Cardiac septum (tissue), 1 donor: ENCODE measurements at places on chromosomes 6 and 20.

GRCh38 chr6:73062837-73063236, 162.5 kb downstream of the KHDC1L start:
- no peak for DNase-seq

DNA sequence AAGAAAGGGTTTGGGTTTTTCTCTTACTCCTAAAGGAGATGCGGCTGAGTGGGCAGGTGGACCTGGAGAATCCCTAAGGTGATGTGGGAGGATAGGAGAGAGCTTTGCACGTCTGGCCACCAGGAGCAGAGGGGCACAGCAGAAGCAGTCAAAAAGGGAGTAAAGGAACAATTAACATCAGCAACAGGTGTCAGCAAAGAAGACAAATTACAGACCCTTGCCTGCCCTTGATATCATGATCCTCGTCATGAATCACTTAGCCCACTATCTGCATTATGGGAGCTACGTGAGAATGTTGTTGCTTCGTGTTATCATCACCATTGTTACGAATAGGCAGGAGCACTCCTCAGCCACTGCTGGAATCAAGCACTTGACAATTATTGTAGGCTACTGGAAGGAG, 25.5 kb upstream of the ARG1 start:
- no peak for DNase-seq

DNA sequence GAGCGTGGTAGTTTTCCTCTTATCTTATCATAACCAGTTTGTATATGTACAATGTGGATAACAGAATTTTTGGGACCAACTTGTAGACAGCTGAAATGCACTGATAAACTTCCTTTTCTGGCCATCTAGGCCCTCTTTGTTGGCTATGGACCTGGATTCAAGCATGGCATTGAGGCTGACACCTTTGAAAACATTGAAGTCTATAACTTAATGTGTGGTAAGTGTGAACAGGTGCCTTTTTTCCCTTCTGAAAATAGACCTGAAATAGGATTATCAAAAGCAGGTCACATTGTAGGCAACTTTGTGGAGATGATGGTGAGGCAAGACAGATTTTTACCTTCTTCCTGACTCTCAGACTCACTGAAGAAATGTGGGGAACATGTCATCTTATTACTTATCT, 67.8 kb downstream of the ENPP1 start:
- DNase-seq, result no peak

DNA sequence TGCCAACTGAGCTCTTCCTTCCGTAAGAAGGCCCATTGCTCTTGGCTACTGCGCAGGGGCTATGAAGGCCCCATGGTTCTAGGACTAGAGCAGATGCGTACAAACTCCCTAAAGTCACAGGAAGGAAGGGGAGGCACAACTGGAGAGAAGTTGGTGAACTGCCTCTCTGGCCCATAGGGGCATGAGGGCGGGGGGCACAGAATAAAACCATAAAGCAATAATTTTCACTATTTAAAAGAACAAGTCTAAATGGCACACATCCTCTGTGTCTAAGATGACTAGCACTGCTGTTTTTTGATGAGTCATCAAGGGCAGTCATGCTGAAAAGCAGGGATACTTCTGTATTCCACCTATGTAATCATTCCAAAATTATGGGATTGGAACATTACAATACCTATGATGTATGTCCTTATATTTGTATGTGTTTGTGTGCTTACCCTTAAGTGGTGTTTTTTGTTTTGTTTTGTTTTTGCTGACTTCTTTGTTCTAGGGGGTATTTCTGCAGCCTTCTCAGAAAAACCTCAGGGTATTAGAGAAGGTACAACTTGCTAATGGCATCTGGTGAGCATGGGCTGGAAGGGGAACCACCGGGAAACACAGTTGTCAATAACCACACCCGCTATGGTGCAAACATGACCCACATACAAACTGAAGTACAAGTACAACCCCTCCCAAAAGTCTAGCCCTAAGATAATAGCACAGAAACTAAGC, 36.9 kb downstream of the B4GALT5 start:
- DNase-seq, result no peak

GRCh38 chr20:61634376-61635145, 382.5 kb downstream of the CDH4 start:
- no peak for DNase-seq

GRCh38 chr6:131216246-131216645, 81.0 kb downstream of the AKAP7 start:
- DNase-seq, result no peak

DNA sequence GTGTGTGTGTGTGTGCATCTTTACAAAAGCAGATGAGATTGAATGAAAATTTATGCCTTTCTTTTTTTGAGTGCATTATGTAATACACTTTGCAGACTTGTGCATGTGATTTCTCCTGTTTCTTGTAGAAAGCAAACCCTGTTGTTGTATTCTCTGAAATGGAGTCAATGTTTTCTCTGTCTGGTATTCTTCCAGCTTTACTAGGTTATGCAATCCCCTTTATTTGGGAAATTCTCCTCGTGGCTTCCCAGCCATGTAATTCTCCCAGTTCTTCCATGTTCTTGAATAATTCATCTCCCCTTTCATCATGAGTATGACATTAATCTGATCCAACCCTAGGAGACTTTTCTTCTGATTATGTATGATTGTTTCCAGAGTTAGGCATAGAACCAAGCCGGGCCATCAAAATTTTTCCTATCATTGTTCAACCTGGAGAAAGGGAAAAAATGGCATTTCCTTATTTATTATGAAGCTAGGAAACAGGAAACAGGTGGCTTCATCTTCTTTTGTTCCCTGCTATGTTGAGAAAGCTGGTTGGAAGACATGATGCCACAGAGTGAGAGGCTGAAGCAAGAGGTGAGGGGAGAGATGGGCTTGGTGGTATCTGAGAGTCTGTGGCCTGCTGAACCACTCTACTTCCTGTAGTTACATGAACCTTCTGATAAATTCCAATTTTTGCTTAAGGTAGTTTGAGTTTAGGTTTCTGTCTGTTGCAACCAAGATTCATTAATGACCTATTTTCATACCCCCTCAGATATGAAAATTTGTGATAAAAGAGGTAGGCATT, 68.8 kb downstream of the PRL start:
- DNase-seq, result no peak

DNA sequence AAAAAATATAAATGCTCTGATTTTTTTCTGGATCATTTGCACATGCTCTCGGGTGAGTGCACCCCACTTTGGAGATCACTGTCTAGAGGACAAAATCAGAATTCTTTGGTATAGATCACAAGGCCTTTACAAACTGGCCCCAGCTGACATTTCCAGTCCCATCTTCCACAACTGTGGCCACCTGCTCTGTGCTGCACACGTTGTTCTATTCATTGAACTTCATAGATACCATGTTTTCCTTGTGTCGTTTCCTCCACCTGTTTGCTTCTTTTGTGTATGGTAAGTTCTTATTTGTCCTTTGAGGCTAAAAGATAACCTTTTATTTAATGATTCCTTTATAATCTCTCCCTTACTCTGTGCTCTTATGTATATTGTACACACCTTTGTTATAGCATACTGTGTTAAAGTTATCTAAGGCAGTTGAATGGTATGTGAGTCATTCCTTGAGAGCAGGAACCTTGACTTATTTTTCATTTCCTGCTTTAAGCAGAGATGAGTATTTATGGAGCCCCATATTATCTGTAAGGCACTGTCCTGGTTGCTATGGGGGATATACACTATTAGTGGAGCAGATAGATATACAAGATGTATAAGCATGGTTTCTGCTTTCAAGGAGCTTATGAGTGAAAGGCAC, 12.0 kb upstream of the SLC17A5 start:
- DNase-seq, result no peak

GRCh38 chr20:61795669-61796630, 269.7 kb downstream of the TAF4 start:
- DNase-seq, result no peak

GRCh38 chr20:35088231-35089145, 4.1 kb downstream of the TRPC4AP start:
- DNase-seq, result no peak

DNA sequence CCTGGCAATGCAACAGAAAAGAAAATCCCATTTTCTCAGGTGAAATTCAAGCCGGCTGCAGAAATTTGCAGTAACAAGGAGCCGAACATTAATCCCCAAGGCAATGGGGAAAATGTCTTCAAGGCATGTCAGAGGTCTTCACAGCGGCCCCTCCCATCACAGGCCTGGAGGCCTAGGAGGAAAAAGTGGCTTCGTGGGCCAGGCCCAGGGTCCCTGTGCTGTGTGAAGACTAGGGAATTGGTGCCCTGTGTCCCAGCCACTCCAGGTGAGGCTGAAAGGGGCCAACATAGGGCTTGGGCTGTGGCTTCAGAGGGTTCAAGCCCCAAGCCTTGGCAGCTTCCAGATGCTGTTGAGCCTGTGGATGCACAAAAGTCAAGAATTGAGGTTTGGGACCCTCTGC, 111.7 kb downstream of the CD24 start:
- no peak for DNase-seq

GRCh38 chr6:105191351-105191750, 11.5 kb upstream of the POPDC3 start:
- DNase-seq, result no peak

GRCh38 chr6:87049779-87050178, 45.1 kb downstream of the CGA start:
- DNase-seq, result no peak

- no peak for DNase-seq
These were observed 195.6 kb downstream of the HDGFL1 start for GRCh38 chr6:22765015-22765414.

GRCh38 chr6:137637121-137637520, 142.9 kb upstream of the OLIG3 start:
- no peak for DNase-seq

DNA sequence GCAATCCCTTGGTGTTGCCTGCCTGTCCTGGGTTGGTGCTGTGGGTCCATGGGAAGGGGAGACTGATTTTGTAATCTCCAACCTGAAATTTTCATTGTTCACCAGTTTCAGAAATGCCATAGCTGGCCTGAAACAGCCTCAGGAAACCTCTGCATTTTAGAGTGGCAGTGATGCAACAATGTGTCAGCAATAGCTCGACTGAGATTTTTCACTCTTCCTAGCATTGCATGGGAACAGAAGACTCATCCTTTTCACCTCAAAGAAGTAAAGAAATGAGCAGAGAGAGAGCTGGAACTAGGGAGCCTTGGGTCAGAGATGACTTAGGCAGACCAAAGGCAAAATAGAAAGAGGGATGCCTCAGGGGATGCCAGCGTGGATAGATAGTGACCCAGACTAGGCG, 23.7 kb upstream of the TMEM14A start:
- no peak for DNase-seq

- DNase-seq, result no peak
These were observed 13.0 kb downstream of the SERPINB1 start for GRCh38 chr6:2828629-2829028.

- DNase-seq, result no peak
These were observed 32.9 kb downstream of the TRIM38 start for GRCh38 chr6:25995507-25995906.

GRCh38 chr20:55774628-55775027, 230.7 kb downstream of the CBLN4 start:
- DNase-seq, result no peak

- no peak for DNase-seq
These were observed 38.7 kb upstream of the CHMP4B start for GRCh38 chr20:33772439-33772838.

DNA sequence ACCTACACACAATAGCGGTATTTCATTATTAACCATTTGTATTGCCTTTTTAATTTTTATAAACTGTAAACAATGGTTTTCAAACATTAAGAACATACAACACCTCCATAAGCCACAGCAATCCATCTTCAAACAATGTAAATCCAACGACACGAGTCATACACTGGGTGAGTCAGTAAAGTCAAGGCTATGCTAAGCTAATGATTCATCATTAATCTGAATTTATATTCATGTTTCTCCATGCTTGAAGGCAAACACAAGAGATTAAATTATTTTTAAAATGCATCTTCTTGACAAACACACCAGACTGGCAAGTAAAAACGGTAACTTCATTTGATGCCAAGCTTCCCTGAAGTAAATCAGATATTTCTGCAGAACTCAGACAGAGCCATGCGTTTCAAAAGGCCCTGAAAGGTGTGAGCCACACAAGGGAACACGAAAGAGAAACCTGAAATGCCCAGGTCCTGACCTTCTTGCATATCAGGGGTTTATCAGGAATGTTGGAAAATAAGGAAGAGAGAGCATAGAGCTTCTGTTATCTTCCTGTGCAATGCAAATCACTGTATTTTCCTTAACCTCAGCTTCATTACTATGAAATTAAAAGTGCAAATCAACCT, 162.5 kb downstream of the ALDH8A1 start:
- DNase-seq, result no peak

DNA sequence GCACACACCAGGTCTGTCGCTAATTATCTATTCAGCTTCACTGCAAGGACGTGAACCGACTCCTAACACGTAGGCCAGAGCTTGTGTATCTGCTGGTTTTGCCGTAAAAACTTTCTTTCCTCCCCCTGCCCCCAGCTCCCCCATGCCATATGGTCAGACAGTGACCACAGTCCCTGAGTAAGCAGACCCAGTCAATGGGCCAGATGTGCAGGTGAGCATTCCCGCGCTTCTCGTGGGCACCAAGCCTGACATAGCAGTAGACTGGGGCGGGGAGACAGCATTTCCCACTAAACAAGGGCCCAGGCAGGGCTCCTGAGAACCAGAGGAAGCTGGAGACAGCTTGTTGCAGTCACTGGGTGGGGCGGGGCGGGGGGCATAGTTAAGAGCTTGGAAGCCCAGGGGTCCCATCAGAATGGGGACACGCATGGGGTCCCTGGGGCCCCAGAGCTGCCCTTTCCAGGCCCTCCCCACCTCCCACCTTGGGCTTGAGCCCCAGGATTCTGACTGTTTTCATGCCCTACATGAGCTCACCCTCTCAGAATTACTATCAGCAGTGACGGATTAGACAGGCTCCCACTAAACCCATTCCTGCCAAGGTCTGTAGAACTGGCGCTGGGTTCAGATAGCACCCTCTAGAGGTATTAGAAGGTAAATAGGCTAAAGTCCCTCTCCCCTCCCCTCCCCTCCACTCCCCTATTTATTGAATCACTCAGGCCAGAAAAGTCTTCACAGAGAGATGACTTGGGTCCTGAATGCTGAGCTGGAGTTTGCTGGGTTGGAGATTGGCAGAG, 51.8 kb downstream of the CDH26 start:
- DNase-seq, result no peak

DNA sequence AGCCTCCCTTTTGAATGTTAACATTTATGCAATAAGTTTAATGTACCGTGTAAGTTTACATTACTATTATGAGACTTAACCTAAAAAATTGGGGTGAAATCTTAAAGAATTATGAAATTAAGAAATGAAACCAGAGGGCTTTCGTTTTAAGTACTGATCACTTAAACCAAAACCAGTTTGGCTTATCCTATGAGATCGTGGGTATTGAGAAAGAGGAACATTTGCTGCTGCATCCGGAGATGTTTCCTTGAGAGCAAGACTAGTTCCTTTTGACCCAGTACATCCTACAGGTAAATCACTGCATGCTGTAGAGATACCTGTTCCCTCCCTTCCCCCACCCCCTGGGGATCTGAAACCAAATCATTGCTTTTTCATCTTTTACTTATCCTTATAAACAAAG, 201.3 kb downstream of the ESR1 start:
- no peak for DNase-seq

GRCh38 chr6:47262231-47262630, 47.5 kb downstream of the TNFRSF21 start:
- DNase-seq, result no peak

- no peak for DNase-seq
These were observed 5.3 kb upstream of the ZNF184 start for GRCh38 chr6:27478141-27478705.
